LoVo (cell line): ENCODE measurements at places on chromosomes 2 and 18.

GRCh38 chr2:23235736-23236135, 149.2 kb upstream of the KLHL29 start:
- DNase-seq, result no peak

DNA sequence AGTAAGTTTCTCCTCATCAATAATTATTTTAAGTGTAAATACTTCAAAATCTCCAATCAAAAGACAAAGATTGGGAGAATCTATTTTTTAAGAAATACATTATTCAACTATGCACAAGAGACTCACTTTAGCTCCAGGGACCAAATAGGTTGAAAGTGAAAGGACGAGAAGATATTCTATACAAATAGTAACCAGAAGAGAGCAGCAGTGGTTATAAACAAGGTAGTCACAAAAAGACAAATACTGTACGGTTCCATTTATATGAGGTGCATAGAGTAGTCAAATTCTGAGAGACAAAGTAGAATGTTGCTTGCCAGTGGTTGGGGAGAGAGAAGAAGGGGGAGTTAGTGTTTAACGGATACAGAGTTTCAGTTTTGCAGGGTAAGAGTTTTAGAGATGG, 69.8 kb downstream of the POU3F3 start:
- no peak for DNase-seq

DNA sequence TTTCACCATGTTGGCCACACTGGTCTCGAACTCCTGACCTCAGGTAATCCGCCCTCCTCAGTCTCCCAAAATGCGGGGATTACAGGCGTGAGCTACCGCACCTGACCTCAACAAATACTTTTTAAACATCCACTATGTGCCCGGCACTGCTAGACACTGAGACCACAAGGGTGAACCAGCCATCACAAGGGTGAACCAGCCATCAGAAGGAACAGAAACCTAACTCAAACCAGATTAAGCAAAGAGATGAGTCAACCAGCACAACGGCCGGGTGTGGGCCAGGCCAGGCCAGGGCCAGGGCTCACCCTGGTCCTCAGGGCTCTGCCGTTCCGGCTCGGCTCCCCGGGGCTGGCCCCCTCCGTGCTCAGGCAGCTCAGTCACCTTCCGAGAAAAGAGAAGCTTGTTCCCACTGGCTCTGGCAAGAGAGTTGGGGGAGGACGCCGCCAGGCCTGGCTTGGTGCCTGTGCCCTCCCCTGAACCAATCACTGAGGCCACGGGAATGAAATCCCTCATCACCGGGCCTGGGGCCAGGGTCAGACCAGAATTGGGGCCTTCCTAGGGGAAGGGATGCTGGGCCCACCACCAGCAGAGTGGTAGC, 4.4 kb downstream of the TEX44 start:
- no peak for DNase-seq

DNA sequence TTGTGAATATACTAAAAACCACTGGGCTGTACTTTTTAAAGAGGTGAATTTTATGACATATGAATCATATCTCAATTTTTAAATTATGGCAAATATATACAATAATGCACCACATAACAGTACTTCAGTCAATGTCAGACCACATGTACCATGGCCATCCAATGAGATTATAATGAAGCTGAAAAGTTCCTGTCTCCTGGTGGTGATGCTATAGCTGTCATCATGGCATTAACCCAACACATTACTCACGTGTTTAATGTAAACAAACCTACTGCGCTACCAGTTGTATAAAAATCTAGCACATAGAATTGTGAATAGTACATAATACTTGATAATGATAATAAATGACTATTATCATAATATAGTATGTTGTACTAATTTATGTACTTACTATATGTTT, 77.6 kb upstream of the ID2 start:
- DNase-seq, result no peak

- DNase-seq, result peak; percentile 56
Observed at GRCh38 chr2:27016801-27017325, 15.9 kb upstream of the TMEM214 start.

GRCh38 chr2:83067947-83068346, 1391.1 kb downstream of the SUCLG1 start:
- peak; percentile 45 for DNase-seq

GRCh38 chr2:72819501-72819900, 6.3 kb downstream of the EXOC6B start:
- no peak for DNase-seq

DNA sequence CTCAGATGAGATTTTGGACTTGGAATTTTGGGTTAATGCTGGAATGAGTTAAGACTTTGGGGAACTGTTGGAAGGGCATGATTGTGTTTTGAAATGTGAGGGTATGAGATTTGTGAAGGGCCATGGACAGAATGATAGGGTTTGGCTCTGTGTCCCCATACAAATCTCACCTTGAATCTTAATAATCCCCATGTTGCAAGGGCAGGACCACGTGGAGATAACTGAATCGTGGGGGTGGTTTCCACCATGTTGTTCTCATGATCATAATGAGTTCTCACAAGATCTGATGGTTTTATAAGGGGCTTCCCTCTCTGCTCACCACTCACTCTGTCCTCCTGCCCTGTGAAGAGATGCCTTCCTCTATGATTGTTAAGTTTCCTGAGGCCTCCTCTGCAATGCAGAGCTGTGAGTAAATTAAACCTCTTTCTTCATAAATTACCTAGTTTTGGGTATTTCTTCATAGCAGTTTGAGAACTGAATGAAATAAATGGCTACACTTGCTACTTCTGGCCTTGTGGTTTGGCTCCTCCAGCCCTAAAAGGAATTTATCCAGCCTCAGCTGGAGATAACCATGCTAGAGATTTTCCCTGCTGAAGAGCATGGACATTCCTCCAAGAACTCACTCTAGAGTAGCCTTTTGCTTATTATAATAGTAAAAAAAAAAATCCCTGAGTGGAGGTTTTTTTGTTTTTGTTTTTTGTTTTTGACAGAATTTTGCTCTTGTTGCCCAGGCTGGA, 144.3 kb upstream of the TFPI start:
- no peak for DNase-seq

DNA sequence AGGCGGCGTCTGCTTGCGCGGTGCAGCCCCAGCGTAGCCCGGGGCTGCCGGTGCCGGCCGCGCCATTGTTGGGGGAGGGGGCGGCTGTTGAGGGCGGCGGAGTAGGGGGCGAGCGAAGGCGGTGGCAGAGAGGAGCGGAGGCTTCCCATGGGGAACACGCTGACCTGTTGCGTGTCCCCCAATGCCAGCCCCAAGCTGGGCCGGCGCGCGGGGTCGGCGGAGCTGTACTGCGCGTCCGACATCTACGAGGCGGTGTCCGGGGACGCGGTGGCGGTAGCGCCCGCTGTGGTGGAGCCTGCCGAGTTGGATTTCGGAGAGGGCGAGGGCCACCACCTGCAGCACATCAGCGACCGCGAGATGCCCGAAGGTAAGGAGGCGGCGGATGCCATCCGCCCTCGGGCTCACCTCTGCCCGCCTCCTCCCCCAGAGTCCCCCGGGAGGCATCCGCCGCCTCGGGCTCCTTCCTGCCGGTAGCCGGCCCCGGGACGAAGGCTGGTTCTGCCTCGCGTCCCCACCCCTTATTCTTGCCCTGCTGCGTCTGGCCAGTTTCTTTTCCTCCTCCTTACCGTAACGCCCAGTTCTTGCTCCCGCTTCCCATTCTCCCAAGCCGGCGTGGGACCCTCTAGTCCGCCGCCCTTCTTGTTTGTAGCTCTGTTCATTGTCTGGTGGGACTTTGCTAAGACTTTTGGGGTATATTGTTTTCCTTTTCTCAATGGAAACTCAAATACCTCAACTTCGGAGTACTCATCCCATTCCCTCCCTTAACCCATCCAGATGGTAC, 500 bp downstream of the CCNYL1 start:
- DNase-seq, result no peak

DNA sequence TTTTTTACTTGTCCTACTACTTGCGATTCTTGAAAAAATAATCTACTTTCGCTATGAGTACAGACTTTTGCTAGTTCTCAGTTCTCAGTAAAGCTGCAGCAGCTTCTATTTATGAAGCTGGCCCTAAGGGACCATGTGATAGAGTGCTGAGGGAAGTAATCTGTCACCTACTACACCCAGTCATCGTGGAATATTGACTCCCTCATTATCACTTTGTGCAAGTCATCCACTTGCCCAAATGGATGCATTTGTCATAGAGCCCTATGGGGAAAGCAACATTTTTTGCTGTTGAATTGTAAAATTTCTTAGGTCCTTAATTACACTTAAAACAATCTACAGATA, 1919.8 kb downstream of the SUCLG1 start:
- DNase-seq, result no peak

DNA sequence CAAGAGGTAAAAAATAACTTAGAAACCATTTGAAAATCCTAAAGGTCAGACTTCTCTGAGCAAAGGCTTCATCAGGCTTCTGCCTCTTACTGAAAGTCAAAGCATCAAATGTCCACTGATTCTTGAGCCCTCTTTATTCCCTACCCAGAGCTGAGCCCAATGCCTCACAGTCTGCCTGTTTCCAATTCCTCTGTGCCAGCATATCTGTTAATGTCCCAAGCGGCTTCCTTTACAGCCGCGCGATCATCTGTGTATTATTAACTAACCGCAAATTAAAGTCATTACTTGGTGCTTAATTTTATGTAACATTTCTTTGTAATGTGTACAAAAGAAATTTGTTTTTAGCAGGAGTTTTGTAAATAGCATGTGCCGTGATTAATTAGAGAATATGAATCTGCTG, 418.8 kb upstream of the HNRNPA3 start:
- DNase-seq, result no peak
